ENCODE measurements at places on chromosomes 6 and 20. TPM values are rescaled to one million over a fixed set of nuclear protein-coding genes. Genes with fewer than 3 reads are reported as not detected.

Gene CAP2
- polyA plus RNA-seq: 84.4 TPM

Gene FAM209B
- polyA plus RNA-seq: not detected

Gene RHAG
- not detected for polyA plus RNA-seq

Gene BPI
- polyA plus RNA-seq: 0.69 TPM

Gene SLC22A7
- not detected for polyA plus RNA-seq

Gene CPXM1
- polyA plus RNA-seq: 0.78 TPM

Gene GTSF1L
- polyA plus RNA-seq: not detected

Gene FAXC
- 3.8 TPM for polyA plus RNA-seq

Gene MYB
- polyA plus RNA-seq: 0.11 TPM

Gene FANCE
- polyA plus RNA-seq: 11.7 TPM

Gene HLA-DQB1
- polyA plus RNA-seq: not detected

Gene CRISP3
- polyA plus RNA-seq: not detected

Gene GRM1
- polyA plus RNA-seq: 0.01 TPM

Gene FNDC1
- 0.10 TPM for polyA plus RNA-seq

Gene POM121L2
- polyA plus RNA-seq: not detected

Gene FKBP1C
- 2.0 TPM for polyA plus RNA-seq

Gene ACTL10
- polyA plus RNA-seq: 0.44 TPM

- no peak for DNase-seq
These were observed 204.7 kb upstream of the SLC35B3 start for GRCh38 chr6:8639928-8640649.

DNA sequence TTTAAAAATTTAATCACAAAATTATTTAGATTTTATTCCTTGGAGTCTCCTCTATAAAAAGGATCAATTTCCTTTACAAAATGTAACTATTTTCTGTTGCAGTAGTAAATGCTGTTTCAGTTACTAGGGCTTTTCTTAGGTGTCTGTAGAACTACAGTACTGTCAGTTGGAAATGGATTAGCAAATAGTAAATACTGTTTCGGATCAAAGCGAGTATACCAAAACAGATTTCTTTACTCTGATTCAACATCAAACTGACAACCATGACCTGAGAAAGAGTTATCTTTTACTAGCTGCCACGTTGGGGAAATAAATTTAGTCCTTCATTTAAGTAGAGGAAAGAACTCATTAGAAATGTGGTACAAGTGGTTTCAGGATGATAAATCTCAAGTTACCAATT is 172.5 kb downstream of the HS3ST5 start:
- DNase-seq: no peak

- DNase-seq: no peak
These were observed 166.8 kb downstream of the IBTK start for GRCh38 chr6:82080767-82081166.

- DNase-seq: no peak
These were observed 79.9 kb upstream of the BHLHE23 start for GRCh38 chr20:63086421-63087235.

- DNase-seq: no peak
These were observed 218.2 kb downstream of the BMP7 start for GRCh38 chr20:57048027-57048869.

GRCh38 chr6:14721103-14721758 is 524.6 kb upstream of the JARID2 start:
- no peak for DNase-seq

DNA sequence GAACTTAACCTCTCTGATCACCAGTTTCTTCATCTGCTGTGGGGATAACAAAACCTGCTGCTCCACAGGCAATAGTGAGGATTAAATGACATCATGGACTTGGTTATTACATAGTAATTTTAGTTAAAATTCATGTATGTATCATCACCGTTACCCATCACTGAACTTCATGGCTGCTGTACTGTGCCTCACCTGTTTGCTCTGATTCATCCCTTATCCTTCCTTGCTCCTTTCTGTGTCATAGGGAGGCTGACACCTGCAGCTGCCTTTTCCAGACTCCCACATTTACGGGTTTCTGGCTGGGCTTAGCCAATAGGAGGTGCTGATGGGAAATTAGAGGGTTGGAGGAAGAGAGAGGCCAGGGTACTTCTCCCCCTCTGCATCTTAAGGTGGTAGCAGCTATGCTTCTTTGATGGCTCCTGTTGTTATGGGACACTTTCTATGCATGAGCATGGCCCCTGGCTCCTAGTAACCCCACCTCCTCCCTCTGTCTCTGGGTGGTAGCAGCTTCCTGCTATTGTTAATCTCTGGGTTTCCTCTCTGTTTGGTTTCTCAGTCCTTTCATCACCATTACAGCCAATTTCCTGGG is 332.1 kb downstream of the DHX35 start:
- DNase-seq: no peak

DNA sequence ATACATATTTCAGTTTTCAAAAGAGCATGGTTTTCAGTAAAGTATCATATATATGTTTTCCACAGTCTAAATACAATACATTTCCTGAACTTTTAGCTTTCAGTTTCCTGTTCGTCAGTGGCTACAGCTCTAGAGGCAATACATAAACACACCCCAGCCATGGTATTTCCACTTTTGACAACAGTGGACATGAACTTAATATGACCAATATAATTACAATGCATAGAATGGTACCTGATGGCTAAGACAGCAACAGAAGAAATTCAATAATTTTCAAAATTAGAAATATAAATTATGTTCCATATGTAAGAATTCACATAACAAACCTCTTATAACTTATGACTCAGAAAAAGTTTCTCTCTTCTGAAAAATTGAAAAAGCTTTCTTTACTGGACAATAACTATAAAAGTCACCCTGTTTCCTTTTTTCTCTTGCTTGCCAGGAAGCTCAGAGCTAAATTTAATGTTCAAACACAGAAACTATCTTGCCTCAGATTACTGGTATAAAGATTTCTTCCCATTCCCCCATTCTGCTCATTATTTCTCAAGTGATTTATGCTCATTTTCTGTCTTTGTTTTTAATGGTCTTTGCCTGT is 19.2 kb downstream of the FKBP5 start:
- DNase-seq: no peak

GRCh38 chr6:161061576-161061975 is 70.0 kb downstream of the MAP3K4 start:
- DNase-seq: no peak

DNA sequence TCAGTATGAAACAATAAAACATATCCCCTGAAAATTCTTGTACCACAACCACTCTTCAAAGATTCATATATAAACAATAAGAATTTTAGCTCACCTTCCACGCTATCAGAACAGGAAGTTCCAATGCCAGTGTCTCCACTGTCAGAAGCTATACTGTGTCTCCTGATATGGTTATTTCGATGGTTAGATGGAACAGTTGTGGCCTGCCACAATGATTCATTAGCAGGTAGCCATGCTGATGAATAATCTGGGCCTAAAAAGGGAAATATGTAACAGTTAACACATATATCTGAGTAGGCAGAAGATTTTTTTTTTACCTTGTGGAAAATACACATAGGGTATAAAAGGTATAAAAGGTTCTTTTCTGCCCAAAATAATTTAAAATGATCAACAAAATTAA is 19.0 kb downstream of the CEP85L start:
- no peak for DNase-seq

DNA sequence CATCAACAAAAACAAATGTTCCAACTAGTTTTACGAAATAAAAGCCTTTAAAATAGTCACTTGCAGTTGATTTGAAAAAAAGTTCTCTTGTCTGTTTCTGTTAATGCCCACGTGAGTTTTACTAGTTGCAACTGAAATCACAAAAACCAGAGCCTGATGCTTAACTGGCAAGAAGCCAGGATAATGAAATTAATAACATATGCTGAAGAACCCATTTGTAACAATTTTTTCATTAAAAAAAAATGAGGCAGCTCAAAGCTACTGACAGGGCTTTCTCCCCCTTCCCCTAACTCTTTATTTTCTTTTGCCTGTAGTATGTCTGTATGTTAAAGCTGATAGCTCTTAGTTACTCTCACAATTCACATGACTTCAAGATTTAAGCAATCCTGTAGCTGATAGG is 132.7 kb upstream of the EYA4 start:
- DNase-seq: no peak

DNA sequence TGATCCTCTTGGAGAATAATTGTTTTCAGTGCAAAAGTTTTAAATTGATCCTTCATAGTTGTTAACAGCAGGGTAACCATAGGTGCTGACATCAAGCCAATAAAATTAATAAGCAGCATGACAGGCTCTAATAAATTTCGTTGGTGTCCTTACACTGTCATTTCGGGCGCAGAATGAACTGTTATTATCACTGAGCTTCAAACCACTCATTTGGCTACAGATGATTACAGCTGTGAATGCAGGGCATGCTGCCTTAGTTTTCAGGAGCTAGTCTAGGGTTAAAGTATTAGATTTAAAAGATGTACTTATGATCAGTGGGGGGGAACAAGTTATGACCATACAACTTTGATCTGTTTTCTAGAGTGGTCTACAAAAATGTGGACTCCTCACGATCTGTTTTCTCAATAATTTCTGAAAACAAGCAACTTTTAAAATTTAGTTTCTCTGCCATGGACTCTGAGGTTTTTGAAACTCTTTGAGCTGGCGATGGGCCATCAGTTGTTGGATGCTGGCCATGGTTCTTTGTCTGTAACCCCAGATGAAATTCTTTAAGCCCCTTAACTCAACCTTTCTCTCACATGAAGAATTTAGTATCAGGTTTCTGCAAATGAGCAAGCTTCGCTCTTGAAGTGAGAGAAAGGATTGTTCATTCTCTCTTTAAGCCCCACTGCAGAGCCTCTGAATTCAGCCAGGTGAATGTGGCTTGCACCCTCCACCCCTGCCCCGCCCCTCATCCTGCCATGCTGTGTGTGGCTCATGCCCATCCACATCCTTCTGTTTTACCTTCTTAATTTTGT is 99.1 kb upstream of the MTHFD1L start:
- no peak for DNase-seq

- peak; percentile 29 for DNase-seq
These were observed 98.3 kb downstream of the HAO1 start for GRCh38 chr20:7841971-7842310.

- no peak for DNase-seq
These were observed 330.0 kb downstream of the ZFAND3 start for GRCh38 chr6:38149531-38149930.

DNA sequence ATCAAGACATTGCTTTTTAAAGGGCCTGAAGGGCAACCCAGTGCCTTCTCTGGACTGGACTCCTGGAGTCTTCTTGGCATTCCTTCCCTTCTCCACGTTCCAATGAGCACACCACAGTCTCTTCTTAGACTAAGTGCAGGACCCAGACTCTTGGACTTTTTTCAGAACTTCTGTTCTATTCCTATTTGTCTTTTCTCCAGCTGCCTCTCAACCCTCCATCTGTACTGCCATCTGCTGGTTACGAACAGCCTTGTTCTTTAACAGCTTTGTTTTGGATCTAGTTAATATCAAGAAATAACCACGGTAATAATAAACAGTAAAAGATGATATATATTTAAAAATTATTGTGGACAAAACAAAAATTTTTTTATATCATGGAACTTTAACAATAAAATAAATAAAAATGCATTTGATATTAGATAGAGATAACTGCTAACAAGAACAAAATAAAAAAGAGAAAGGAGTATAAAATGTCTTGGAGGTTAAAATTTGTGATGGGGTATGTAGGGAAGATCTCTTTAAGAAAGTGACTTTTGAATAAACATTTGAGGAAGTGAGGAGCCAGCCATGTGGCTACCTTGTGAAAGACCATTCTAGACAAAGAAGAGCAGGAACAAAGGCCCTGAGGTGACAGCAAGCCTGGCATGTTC is 105.1 kb upstream of the HCRTR2 start:
- no peak for DNase-seq

DNA sequence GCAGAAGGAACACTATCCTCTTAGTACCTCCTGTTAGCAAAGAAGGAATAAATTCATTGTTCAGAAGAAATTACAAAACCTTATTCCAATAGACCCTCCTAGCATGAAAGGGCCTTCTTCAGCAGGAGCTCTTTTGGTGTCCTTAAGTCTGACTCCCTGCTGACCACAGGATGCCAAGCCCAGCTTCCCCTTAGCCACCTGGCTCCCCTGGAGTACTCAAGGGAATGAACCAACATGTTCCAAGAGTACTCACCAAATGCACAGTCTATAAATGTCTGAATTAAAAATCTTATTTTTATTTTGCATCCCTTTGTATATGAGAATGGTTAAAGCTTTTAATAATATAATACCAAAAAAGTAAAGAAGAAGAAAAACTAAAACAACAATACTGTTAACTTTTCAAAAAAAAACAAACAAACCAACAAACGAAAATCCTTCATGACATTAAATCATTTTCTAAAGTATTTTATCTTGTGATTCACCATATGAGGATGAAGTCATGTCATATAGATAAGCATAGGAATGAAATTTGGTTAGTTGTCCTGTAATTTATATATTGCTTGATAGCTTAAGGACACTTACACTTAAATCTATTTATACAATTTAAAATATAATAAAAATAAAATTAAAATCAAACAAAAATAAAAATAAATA is 1355.1 kb downstream of the HACE1 start:
- DNase-seq: no peak

GRCh38 chr6:5126214-5126613 is 41.1 kb downstream of the PPP1R3G start:
- no peak for DNase-seq

DNA sequence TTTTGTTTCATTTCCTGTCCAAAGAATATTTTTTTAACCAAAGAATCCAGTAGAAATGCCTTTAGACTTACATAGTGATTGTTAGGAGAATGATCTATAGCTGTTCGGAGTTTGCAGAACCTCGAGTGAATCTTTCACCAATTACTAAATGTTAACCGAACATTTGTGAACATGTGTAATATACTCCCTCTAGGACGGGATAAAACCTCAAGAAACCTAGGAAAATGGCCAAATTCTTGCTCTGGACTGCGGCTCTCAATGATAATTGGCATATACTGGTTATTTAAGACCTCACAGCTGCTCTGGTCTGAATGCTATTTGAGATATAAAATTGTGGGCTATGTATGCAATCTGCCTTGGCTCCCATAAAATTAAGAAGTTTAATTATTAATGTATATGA is 137.1 kb downstream of the PACRG start:
- no peak for DNase-seq

- DNase-seq: no peak
These were observed 246.7 kb downstream of the TTLL2 start for GRCh38 chr6:167571550-167571949.

- DNase-seq: no peak
These were observed 55.6 kb downstream of the DSTN start for GRCh38 chr20:17625246-17626051.

- DNase-seq: no peak
These were observed 355.4 kb downstream of the CDH26 start for GRCh38 chr20:60313614-60314013.

- no peak for DNase-seq
These were observed 216.5 kb downstream of the PTPRK start for GRCh38 chr6:128303870-128304269.

DNA sequence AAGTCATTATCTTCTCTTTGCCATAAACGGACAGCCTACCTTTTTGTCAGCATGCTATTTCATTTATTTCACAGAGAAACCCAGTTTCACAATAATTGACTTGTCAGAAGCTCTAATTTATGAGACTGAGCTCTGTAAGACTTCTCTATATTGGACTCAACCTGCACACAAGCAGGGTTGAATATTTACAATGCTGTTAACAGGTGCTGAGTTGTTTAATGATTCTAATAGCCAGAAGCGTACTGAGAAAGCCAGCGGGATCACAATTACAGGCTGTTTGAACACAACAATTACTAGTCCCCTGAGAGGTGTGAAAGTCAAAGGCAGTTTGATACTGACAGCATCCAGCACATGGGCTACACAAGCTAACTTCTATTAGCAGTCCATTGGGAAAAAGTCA is 128.2 kb upstream of the SIM1 start:
- no peak for DNase-seq

- no peak for DNase-seq
These were observed 133.8 kb downstream of the BACH2 start for GRCh38 chr6:90162648-90163387.
